ENCODE measurements at places on chromosomes 12 and 14. TPM values are rescaled to one million over a fixed set of nuclear protein-coding genes. Genes with fewer than 3 reads are reported as not detected.

GRCh38 chr14:58813745-58814144, 176.0 kb downstream of the DACT1 start:
- DNase-seq, result no peak

DNA sequence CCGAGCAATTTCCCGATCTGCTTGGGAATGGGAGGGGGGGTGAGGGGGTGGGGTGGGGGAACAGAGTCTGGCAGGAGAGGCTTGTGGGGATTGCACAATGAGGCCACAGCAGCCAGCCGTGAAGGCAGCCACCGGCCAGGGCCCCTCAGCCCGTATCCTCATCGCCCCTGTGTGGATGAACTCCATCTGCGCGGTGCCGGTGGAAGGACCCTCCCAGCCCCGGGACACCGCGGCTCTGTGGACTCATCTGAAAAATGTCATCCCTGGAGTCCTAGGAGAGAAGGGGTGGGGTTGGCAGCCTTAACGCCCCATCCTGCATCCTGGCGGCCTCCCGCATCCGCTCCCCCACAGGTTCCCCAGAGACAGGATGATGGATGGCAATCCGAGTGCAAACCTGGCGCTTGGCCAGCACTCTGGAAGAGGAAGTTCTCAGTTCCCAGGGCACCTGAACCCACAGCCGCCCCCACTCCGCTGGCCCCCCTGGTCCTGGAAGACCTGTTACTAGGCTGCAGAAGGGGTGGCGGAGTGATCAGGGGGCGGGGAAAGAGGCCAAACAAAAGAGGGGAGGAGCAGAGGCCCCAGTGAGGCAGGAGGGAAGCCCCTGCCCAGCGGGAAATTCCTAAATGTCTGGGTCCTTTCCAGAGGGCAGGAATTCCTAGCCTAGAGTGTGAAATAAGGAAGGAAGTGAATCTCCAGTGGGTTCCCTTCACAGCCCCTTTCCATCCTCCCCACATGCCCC, 1.2 kb upstream of the TNFAIP2 start:
- DNase-seq, result peak; percentile 88

GRCh38 chr12:82855872-82856271, 169.2 kb downstream of the TMTC2 start:
- no peak for DNase-seq

GRCh38 chr14:60064491-60065072, 27.1 kb upstream of the PCNX4 start:
- DNase-seq, result peak; percentile 35

DNA sequence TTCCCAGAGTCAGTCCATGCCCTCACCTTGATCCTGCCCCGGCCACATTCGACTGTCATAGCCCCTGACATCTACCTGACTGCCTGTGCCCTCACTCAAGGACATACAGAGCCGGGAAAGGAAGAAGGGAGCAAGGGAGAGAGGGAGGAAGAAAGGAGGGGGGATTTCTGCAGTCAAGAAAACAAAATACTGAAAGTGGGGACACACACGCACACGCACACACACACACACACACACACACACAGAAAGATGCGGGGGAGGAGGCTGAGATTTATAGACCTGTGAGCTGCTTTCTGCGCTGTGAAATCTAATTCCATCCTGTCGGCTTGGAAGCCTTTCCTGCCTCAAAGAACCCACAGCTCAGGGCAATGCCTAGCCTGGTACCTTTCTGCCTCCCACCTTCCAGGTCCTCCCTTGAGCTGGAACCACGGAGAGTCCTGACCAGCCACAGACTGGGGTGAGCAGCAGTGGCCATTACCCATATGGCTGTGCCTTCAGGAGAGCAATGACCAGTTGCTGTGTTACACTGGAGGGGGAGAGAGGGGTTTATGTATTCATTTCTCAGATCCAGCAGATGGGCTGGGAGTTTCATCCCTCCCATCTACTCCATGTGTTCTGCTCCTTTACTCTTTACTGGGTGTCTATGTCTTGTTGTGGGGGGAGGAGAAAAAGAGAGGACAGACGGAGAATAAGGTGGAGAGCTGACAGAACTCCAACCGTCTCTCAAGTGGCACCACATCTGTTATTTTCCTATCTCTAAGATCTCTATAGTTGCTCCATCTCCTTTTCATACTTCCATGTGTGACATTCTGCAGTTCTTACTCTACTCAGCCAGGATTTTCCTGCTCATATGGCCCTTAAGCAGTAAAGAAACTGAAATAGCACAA, 12.9 kb downstream of the C14orf93 start:
- DNase-seq, result no peak

DNA sequence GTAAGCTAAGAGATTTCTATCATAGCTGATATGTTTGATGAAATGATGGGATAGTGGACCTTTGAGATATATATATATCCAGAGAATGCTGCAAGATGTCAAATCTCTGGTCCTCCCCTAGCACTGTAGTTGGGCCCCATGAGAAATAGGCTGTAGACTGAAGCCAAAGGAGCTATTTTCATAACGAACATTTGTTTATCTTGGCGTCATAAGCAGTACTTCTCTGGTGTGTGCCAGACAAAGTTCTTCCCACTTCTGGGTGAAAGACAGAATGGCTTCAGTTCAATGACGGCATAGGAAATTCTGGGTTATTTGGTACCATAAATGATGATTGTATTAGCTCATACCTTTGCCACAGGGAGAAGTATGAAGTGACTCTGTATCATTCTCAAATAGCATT, 534.3 kb downstream of the SOX5 start:
- DNase-seq, result no peak

The FOXG1 gene
- total RNA-seq, result 16.7 TPM

The KRT81 gene
- total RNA-seq, result 412 TPM

DNA sequence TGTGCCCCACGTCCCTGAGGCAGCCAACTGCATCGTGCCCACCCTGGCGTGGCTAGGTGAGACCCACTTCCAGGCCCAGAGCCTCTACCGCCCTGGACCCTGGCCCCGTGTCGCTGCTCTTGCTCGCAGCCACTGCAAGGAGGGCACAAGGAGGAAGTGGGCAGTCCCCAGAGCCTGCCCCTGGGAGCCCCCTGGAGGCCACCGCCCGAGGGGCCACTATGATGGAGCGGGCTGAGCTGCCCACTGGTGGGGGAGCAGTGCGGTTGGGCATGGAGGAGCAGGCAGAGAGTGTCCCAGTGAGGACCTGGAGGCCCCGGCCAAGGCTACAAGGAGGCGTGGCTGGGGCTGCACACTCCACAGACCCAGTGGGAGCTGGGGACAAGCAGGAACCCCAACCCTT, 323.6 kb downstream of the PCNX1 start:
- no peak for DNase-seq

GRCh38 chr14:22099942-22100763, 426.5 kb upstream of the OR4E1 start:
- DNase-seq, result peak; percentile 40

The TMEM121 gene
- total RNA-seq, result 1.9 TPM

The EXOC3L4 gene
- total RNA-seq, result not detected

GRCh38 chr12:3197131-3197818, 120.1 kb downstream of the TSPAN9 start:
- no peak for DNase-seq

The KRT85 gene
- not detected for total RNA-seq

GRCh38 chr12:41250748-41251147, 62.6 kb downstream of the PDZRN4 start:
- peak; percentile 5 for DNase-seq

- DNase-seq, result no peak
Measured at GRCh38 chr12:129394177-129394825, 509.5 kb downstream of the TMEM132D start.

- no peak for DNase-seq
Measured at GRCh38 chr14:86541972-86542371, 1012.0 kb downstream of the FLRT2 start.

Measured in M059J (cell line).